ENCODE measurements at places on chromosomes 1 and 21.

DNA sequence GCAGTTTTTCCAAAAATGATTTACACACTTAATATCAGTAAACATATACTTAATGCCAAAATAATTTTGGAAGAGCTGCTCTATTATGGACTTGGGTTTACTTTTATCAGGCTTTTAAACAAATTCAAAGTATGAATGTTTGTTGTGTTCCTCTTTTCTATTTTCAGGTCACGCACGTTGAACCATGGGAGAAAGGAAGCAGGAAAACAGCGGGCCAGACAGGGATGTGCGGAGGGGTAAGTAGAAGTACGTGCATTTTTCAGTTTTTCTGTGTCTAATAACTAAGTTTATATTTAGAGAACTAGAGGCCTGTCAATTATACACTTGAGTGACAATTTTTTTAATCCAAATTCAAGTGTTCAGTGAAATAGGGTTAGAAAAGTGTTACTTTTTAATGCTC is 3.4 kb downstream of the PRPF38B start:
- no peak for DNase-seq

- no peak for DNase-seq
Measured at GRCh38 chr1:219374046-219374566, 200.4 kb downstream of the LYPLAL1 start.

DNA sequence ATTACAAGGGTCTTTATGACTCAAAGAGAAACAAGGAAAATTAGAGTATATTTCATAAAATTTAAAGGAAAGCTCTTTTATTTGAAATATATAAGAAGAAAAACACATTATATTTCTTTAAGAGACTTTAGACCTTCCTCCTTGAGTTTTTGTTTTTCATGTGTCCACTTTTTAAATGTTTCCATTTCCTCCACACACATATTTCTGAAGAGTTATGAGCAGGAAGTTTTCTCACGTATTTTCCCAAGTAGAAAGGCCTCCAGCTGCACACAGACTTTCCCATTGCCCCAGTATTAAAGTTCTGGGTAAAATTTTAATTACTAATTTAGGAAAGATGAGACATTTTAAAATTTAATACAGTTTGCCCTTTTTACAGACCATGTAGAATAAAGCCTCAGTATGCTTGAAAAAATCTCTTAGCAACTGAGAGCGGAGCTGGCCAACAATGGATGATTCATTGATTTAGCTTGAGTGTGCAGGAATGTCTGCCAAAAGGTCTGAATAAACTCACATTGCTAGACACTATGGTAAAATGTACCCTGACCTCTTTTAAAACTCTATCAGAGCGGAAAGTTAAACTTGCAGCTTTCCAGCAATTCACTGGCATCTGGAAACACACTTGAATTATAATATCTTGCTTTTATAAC is 57.9 kb downstream of the DDAH1 start:
- no peak for DNase-seq

GRCh38 chr1:44057293-44057692 is 26.0 kb upstream of the SLC6A9 start:
- no peak for DNase-seq

GRCh38 chr1:45001011-45001481 is 10.1 kb downstream of the HECTD3 start:
- DNase-seq = no peak

DNA sequence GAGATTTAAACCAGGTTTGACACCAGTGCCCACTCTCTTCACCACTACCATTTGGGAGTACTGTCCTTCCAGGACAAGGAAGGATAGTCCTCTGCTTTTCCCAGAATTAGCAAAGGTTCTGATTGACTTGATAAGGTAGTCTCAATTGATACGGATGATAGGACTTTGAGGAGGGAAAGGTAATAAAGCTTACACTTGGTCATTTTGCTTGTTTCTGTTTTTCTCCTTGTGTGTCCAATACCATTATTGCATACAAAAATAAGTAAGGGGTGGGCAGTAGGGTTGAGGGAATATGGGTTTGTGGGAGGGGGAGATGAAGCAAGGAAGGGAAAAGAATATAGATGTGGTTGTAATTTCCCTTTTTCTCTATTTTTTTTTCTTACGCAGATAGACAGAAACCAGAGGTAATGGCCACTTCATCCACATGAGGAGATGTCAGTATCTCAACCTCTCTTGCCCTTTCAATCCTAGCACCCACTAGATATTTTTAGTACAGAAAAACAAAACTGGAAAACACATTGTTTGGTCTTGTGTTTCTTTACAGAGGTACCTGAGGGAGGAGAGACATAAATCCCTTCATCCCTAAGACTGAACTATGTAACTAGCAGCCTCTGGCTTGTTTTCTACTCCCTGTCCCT is 2.6 kb downstream of the C1orf56 start:
- DNase-seq = no peak

DNA sequence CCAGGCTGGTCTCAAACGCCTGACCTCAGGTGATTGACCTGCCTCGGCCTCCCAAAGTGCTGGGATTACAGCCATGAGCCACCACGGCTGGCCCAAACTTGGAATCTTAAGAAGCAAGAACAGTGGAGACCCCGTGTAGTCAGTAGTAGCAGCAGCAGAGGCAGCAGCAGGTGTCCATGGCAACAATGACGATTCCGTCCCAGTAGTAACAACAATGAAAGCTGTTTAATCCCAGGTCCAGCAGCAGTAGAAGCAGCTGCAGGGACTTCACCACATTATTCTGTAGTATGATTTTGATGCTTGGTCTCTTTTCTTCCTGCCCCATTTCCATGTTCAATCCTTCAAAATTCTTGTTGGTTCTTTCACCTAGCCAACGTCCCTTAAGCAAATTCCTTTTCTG is 69.6 kb upstream of the KCTD3 start:
- DNase-seq = no peak

DNA sequence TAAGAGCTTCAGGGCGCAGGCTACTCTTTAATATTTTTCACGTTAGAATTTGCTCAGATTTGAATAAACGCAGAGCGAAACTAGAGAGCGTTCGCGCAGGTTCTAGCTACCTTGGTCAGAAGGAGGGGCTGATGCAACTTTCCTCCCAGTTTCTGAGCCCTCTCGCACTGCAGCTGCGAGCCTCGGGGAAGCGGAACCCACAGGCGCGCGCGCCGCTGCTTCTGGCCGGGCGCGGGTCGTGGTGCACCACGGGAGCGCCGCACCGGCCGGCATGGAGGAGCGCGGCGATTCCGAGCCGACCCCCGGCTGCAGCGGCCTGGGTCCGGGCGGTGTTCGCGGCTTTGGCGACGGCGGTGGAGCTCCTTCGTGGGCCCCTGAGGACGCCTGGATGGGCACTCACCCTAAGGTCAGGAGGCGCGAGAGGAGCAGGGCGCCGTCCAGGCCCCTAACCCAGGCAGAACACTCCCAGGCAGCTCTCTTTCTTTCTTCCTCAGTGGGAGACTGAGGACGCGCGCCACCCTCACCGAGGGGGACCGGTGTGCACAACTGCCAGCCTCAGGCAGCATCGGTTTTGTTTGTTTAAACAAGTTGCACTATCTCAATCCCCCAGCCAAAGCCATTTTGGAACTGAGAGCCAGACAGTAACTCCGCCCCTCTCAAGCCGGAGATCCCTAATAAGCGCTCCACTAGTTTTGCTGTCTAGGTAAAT is at the start of gene TSEN15:
Gene TSEN15 (plus strand): TSS at position 246 of the 709 bp plus-strand sequence. CDS start 26 bp downstream, at position 272.
- DNase-seq = peak; percentile 93

GRCh38 chr1:15460708-15461095 is 4.2 kb downstream of the CELA2A start:
- no peak for DNase-seq

DNA sequence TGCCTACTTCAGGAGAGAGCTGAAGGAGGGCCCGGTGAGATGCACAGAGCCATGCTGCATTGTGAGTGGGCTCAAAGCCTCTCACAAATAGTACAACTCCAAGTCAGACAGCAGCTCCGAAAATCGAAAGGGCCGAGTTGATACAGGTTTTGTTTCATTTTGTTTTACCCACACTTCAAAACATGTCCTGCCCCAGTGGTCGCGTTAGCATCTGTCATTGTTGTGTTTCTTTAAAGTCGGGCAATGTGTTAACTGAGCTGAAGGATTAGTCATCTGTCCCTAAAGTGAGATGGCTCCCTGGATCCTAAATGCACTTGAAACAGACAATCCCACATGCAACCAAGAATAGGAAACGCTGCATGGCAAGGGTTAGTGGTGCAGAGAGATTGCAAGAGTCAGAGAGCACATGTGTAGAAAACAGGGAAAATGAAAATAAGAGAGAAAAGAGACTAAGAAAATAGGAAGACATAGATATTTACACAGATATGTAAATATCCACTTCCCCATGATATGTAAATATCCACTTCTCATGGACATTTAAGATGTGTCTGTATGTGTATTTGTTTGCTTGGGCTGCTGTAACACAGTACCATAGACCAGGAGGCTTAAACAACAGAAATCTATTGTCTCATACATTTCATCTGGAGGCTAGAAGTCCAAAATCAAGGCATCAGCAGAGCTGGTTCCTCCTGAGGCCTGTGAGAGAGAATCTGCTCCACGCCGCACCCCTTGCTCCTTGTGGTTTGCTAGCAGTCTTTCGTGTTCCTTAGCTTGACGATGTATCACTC is 131.4 kb upstream of the RAB4A start:
- no peak for DNase-seq

GRCh38 chr1:27136998-27137542 is 17.9 kb downstream of the SLC9A1 start:
- DNase-seq = peak; percentile 90

- DNase-seq = no peak
Measured at GRCh38 chr1:87712261-87713010, 383.8 kb downstream of the LMO4 start.

DNA sequence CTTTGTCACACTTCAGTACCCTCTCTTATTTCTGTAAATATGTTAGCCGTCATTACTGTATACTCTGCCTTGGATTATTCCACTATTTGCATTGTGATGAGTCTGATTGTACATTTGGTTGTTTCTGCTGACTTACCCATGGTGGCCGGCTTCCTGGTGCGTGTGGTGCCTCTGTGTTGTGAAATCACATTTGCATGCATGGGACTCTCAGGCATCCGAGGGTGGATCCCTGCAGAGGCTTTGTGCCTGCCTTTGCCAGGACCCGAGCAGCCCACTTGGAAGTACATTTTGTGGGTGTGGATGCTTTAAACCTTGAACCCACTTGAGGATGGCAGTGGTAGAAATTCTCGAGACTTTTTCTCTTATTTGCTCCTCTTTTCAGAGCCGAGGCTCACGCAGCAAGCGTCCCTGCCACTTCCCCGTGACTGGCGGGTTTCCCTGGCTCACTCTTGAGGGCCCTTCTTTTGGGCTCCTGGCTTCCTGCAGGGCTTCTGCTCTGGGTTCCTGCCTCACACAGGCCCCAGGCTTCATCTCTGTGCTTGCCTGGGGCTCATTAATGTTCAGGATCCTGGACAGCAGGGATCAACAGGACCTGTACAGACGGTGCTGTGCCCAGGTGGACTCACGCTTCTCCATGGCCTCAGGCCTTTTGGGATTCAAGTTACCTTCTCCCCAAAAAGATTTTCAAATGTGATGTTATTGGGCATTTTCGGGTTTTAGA is 36.6 kb downstream of the POFUT2 start:
- DNase-seq = no peak

GRCh38 chr1:81799939-81800694 is 617 bp upstream of the ADGRL2 start:
- peak; percentile 80 for DNase-seq

Measured in posterior vena cava (tissue), 2 donors.